ENCODE measurements at places on chromosomes 12 and 14.
A peak's percentile ranks its signal among the peaks of the same experiment; 100 is the strongest.

DNA sequence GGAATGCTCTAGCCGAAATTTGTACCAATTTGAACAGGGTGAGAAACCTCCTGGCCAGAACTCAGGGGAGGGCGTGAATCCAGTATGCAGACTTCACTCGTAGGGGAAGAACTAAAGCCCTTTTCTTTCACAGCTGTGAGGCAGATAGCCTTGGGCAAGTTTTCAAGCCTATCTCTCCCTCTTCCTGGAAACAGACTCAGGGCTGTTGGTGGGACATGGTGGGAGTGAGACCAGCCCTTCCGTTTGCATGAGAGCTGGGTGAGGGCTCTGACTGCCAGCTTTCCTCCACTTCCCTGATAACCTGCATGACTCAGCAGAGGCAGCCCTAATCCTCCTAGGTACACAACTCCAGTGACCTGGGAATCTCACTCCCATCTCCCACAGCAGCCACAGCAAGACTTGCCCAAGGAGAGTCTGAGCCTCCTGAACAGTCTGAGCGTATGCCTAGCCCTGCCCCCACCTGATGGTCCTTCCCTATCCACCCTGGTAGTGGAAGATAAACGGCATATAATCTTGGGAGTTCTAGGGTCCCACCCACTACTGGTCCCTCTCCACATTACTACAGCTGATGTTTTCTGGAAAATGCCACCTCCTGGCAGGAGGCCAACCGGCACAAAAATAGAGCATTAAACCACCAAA lies 170.1 kb upstream of the AMIGO2 start:
- DNase-seq: no peak

DNA sequence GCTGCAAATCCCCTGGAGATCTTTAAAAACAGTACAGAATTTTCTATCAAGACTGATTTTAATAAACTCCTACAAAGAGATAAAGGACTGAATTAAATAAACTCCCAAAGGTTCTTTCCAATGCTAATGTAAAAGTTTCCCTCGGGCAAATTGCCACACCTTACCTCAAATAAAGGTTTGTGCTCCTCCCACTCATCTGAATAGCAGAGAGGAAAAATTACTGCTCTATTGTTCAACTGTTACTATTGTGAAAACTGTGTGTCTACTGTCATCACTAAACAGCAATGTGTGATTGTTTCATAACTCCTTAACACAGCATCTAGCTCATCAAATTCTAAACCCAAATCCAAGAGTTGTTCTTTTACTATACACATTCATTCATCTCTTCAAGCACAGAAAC lies 3.2 kb downstream of the SPTLC2 start:
- DNase-seq: no peak

DNA sequence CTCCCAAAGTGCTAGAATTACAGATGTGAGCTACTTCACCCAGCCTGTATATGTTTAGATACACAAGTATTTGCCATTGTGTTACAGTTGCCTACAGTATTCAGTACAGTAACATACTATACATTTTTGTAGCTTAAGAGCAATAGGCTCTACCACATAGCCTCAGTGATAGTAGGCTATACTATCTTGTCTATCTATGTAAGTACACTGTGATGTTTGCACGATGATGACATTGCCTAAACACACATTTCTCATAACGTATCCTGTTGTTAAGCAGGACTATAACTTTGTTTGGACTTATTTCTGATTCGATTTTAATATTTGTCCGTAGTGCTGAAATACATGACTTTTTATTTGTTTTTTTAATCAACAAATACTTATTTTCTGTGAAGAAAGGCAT lies 129.2 kb downstream of the PCNX1 start:
- no peak for DNase-seq

DNA sequence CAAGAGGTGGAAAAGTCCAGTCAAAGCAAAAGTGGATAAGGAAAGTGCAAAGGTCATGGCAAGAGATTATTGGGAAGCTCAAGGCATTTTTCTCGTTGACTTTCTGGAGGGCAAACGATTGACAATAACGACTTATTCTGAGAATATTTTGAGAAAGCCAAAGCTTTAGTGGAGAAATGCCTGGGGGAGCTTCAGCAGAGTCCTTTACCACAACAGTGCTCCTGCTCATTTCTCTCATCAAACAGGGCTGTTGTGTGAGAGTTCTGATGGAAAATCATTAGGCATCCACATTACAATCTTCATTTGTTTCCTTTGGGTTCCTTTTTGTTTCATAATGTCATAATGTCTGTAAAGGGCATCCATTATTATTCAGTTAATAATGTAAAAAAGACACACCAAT lies 26.9 kb downstream of the PRB3 start:
- no peak for DNase-seq

DNA sequence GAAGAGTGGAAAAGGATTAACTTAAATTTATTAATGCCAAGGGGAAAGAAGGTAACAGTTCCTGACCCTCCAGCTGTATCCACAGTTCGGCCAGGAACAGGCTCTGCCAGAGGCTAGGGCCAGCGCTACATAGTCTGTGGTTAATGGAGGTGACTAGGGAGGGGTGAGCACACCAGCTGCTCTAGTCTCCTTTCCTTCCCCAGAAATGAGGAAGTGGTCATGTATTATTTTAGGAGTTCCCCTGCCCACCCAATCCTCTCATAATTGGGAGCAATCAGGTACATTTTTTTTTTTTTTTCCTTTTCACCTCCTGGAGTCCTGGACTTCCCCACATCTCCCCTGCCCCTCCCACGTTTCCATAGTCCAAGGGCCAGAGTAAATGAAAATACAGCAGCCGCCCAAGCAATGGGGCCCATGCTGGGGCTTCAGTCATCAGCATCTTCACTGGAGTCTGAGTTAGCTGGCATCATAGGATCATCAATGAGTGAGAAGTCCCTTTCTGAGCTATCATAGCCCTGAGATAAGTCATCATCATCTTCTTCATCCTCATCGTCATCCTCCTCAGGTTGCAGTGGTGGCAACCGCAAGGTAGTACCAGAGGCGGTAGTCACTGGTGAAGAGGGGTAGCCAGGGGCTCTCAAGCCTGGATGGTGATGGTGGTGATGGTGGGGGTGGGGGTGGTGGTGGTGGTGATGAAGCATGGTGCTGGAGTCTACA lies 1.5 kb upstream of the SUPT16H start:
- DNase-seq: no peak

- DNase-seq: no peak
These were observed 85.9 kb upstream of the REP15 start for GRCh38 chr12:27610374-27610773.

- no peak for DNase-seq
These were observed 40.0 kb downstream of the ZFYVE1 start for GRCh38 chr14:72986857-72987256.

DNA sequence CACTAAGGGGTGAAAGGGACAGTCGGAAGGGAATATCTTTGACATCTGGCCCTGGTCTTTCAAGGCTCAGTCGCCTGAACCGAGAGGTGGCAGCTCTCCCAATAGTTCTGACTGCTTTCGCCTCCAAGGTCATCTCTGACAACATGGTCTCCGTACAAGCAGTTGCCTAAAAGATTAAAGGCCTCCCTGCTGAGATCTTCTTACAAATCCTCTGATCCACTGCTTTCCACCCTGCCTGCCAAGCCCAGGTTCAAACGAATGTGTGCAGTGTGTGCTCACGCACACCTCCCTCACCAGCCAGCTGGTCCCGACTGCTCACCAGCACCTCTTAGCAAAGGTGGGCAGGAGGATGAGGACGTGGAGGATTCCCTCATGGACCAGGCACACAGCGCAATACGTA lies 10.4 kb downstream of the B4GALNT3 start:
- DNase-seq: no peak

- no peak for DNase-seq
These were observed 33.2 kb downstream of the TMEM30B start for GRCh38 chr14:61247935-61248334.

DNA sequence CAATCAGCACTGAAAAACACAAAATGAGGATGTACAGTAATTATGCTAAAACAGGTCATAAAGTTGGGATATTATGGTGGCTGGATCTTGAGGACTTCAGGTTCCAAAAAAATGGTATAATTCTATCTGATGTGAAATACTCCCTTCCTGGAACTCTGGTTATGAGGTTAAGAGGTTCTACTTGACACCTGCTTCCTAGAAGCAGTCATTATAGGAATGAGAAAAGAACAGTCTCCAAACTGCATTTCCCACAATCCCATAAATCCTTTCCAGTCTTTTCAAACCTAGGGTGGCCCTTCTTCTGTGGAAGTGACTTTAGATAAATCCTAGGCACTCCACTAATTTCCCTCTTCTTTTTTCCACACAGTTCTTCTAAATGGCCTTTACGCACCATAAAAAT lies 63.7 kb upstream of the OR10AD1 start:
- DNase-seq: no peak

- no peak for DNase-seq
These were observed 88.8 kb downstream of the KCNH5 start for GRCh38 chr14:62956413-62956812.

DNA sequence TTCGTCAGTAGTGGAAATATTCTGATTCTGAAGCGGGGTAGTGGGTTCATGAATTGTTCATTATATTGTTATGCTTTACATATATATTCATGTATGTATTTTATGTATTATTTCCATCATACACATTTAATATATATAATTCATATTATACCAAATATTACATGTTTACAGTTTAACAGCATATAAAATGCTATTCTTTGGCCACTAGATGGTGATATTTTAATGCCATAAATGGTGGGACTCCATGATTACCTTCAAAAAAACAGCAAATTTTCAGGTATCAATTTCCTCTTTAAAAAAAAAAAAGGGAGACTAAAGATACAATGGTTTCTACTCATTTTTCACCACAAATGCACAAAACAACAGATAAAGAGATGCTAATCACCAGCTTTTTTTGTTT lies 41.0 kb downstream of the BDKRB1 start:
- DNase-seq: no peak

DNA sequence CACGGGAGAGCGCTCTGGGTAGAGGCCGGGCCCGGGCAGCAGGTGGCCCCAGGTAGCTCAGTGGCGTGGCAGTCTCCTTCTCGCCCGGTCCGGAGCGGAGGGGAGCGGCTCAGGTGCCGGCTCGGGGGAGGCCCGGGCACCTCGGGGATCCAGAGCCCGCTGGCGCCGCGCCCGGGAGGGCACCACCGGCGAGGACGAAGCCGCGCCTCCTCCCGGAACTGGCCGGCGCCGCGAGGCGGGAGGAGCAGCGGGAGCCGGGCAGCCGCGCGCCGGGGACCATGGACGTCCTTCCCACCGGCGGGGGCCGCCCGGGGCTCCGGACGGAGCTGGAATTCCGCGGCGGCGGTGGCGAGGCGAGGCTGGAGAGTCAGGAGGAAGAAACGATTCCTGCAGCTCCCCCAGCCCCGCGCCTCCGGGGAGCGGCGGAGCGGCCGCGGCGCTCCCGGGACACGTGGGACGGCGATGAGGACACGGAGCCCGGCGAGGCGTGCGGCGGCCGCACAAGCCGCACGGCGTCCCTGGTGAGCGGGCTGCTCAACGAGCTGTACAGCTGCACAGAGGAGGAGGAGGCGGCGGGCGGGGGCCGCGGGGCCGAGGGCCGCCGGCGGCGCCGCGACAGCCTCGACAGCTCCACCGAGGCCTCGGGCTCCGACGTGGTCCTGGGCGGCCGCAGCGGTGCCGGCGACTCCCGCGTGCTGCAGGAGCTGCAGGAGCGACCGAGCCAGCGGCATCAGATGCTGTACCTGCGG lies 21.5 kb upstream of the GNS start:
- DNase-seq: no peak

- DNase-seq: no peak
These were observed 453.3 kb downstream of the C12orf50 start for GRCh38 chr12:87575906-87576305.

DNA sequence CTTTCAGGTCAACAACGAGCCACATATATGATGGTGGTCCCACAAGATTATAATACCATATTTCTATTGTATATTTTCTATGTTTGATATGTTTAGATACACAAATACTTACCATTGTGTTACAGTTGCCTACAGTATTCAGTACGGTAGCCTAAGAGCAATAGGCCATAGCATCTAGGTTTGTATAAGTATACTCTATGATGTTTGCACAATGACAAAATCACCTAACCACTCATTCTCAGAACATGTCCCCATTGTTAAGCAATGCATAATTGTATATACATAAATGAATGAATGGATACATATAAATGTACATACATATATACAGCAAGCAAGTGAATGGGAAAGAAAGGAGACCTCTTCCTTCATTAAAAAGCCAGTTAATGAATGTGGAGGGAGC lies 23.8 kb downstream of the TMTC1 start:
- no peak for DNase-seq

DNA sequence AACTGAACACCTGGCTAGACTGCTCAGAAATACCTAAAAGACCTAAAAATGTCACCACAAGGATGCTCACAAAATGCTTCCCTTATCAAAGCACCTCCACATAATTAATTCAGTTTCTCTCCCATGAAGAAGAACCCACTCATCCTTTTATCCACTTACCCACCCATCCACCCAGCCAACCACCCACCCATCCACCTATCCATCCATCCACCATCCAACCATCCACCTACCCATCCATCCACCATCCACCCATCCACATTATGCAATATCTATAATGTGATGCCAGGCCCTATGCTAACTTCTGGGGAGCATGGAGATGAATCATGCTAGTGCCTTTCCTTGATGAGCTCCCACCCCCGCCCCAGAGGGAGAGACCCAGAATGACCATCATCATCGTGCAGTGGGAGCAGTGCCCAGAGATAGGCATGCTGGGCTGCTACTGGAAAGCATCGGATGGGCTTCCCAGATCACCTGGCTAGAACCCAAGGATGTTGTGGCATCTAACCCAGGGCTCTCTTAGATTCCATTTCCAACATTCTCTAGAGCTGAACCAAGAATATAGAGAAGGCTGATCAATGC lies 166.6 kb downstream of the TTC7B start:
- no peak for DNase-seq

GRCh38 chr12:4243091-4243490 lies 30.5 kb upstream of the CCND2 start:
- DNase-seq: no peak

- no peak for DNase-seq
These were observed 6.7 kb downstream of the NR4A1 start for GRCh38 chr12:52057638-52058576.

DNA sequence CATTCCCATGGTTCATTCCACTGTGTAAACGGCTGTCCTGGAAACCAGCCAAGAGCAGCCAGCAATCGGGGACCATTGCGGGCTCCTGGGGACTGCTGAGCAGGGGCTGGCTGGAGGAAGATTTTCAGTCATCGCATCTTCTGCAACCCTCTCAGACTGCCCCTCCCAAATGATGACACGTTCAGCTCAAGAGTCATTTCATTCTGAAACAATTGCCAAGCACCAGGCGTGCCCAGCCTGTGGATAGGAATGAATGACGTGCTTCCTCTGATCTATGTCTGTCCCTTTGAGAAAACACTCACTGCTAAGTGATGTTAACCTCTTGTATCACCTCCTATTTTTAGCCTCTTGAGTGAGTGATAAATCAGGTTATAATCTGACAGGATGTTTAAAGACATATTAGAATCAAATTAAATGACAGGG lies 62.0 kb downstream of the NDUFA12 start:
- DNase-seq: peak; percentile 15

- DNase-seq: no peak
These were observed 925.4 kb downstream of the GALC start for GRCh38 chr14:87067591-87067990.

DNA sequence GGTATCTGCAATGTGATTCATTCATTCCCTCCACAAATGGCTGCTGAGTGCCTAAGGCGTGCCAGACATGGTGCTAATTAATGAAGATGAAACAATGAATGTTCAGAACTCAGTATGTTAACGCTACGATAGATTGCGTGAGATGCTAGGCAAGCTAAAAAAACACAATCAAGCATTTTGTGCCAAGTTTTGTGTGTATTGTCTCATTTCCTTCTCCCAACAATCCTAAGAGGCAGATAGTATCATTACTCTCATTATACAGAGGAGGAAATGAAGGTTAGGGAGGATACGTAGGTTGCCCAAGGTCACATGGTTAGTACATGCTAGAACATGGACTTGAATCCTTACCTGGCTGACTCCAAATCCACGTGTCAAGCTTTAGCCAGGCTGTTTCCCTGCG lies 264.4 kb downstream of the EFCAB11 start:
- DNase-seq: no peak
